MG63 (cell line): ENCODE measurements at places on chromosomes 1 and 21. TPM values are rescaled to one million over a fixed set of nuclear protein-coding genes. Genes with fewer than 3 reads are reported as not detected.
A peak's percentile ranks its signal among the peaks of the same experiment; 100 is the strongest.

DNA sequence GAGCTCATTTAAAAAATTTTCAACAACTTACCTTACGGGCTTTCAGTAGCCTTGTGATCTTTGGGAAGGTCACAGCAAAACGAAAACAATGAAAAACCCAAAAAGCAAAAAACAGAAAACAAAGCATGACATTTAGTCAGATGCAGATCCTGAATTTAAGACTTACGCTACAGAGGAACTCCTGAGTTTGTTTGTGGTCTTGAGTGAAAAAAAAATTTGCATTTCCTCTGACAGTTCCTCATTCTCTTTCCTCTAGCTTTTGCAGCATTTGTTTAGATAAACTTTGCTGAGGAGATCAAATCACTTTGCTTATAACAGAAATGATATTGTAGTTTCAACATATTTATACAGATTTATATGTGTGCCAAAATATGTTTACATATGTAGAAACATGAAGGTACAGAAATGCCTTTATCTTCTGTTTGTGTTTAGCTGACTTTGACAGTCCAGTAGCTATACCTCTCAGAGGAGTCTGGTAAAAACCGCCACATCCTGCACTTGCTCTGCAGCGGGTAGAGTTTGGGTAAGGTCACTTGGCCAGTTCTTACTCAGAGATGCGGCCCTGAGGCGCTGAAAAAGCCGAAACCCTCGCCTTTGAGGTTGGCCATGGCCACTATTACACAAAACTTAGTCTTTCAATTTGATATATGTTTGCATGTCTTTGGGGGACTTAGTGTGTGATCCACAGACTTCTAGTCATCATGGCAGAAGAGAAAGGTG, 142.5 kb downstream of the TNR start:
- DNase-seq, result no peak

- no peak for DNase-seq
These were observed 11.4 kb downstream of the SLC45A3 start for GRCh38 chr1:205668951-205669340.

Gene SLC2A5
- not detected in 2 replicates for total RNA-seq

GRCh38 chr1:119674111-119674526, 26.1 kb upstream of the ZNF697 start:
- DNase-seq, result no peak

- no peak for DNase-seq
These were observed 7.0 kb upstream of the KCNE1 start for GRCh38 chr21:34519016-34519415.

Gene ADAM30
- not detected in 2 replicates for total RNA-seq

DNA sequence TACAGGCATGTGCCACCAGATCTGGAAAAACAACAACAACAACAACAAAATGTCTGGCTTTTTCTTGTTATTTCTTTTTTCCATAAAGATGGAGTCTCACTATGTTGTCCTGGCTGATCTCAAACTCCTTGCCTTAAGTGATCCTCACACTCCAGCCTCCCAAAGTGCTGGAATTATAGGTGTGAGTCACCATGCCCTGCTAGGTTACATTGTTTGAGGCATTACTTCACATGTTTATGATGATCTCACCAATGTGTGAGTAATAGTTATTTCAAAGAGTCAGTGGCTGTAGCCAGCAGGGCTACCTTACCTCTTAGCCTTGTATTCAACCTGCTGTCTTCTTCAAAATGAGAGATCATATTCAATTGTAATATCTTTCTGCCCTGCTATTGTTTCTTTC, 445.7 kb downstream of the AMY1C start:
- peak; percentile 31 for DNase-seq

- DNase-seq, result peak; percentile 82
These were observed 510 bp downstream of the DENND4B start for GRCh38 chr1:153945795-153946621.

DNA sequence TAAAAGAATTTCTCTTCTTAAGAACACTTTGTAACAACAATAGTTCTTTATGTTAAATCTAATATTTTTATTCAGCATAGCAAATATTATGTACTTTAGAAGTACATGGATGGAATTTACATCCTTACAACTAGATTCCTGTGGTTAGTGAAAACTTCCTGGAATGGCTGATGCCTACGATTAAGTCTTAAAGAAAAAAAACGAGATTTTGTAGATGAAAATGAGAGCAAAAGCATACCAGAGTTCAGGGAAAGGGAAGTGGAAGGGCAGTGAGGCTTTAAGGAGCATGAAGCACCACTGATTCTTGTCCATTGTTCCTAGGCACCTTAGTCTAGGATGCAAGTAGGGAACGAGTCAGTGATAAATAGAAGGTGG, 26.7 kb downstream of the CFH start:
- DNase-seq, result no peak

DNA sequence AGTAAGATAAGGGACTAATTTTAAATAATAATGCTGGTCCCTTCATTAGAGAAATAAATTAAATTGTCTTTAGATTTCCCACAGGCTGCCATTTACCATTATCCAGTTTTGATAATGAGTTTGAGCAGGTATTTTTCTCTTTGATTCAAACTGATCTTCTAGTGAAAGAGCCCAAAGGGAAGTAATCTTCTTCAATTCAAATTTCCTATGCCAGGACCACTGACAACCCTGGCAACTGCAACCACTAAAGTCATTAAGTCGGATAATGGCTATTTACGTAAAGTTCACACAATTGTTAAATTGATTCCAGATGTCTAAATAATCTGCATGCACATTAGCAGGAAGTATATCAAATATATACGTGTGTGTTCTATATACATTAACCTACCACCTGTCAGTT, 399.3 kb downstream of the PTPRC start:
- DNase-seq, result no peak

Gene C1orf141
- not detected in 2 replicates for total RNA-seq

DNA sequence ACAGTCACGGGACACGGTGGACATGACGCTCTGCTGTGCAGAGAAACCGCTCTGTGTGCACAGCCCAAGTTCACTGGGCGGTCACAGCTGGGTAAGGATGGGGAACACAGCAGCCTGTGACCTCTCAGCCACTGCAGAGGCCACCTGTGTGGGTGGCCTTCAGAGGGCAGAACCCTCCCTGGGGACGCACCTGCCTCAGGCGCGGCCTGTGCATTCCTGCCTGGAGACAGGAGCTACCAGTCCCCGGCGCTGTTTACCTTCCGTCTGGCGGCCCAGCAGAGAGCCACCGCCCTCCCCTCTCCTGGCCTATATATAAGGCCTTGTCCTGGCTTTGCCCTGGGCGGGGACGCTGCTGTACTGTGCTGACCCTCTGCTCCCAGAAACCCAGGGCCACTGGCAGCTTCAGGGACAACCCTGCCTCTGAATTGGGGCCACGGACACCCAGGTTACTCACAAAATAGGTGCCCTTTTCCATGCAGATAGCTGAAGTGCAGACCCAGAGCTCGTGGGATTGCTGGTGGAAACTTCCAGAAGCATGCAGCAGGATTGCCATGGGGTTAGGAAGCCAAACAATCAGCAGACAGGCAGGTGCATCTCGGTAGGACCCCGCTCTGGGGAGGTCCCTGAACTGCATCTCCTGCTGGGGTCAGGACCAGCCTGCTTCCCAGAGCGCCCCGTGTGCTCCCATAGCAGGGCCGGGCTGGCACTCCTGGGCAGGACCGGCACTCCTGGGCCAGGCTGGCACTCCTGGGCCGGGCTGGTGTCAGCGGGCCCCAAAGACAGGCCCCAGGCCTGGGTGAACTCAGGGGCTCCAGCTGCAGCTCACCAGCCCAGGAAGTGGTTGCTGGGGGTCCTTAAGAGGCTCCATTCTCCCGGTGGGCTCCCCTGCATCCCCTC, 83.6 kb downstream of the SIK1 start:
- DNase-seq, result no peak

DNA sequence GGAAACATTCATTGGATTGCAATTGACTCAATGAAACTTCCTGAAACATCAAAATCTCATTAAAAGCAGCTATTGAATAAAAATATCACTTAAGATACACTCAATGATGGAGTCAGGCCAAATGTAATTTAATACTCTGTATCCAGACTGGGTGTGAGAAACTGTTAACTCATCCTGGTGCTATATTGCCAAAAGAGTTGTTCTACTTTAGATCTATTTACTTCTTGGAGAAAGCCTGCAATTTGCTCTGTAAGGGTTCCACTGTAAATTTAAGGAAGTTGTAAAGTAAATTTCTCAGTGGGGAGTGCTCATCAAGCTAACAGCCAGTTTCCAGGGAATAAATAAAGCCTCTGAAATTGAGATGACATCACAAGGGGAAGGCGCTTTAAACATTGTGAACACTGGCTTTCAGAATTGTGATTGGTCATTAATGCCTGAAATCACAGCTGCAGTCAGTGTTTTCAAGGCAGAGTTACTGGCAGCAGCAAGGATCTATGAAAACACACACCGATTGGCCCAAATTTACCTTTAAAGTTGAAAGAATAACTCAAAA, 91.4 kb downstream of the OLFM3 start:
- DNase-seq, result no peak

Gene C4BPA
- total RNA-seq, result not detected in 2 replicates

DNA sequence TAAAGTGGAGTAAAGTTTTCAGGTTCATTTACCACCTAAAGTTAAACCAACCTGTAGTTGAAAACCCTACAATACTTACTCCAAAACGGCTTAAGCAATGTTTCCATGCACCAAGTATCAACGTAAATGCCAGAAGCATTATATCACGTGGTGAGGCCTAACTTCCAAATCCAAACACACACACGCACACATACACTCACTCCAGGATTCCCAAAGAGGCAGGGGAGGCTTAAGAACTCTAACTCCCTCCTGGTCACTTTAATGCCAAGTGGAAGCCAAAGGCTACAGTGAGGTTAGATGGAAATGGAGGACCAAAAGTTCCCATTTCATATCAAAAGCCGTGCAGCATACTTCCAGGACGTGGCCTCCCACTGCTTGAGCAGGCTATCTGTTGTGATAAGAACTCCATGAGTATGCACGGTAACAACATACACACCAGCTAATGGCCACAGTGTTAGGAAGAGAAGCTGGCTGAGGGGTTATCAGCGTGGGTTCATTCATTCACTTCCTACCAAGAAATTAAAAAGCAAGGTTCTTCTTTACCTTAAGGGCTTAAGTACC, 224.1 kb downstream of the SLC45A1 start:
- DNase-seq, result peak; percentile 3

DNA sequence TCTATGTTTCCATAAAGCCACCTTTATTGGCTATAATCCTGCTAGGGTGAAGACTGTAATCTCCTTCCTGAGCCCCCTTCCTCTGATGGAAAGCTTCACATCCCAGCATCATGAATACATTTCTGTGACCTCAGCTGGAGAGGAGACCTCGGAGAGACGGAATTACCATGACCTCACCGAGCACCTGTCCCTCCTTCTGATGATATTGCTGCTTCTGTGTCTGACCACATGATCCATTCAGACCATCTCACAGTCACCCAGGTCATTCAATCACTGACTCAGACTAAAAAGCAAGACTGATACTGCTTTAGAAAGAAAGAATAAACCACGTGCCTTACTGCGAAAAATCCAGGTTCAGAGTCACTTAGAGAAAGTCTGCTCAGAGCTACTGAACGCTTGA, 8.8 kb downstream of the KCND3 start:
- no peak for DNase-seq

DNA sequence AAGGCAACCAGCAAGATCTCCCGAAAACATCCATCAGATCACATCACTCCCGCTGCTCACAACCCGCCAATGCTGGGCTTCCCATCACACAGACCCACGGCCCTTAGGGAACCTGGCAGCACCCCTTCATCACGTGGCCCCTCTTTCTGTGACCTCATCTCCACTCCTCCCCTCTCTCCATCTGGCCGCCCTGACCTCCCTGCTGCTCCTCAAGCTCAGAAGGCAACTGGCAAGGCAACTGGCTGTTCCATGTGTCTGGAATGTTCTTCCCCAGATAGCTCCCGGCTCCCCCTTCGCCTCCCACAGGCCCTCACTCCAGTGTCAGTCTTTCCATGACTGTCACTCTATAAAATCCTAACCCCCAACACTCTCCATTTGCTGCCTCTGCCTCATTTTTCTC, 113.0 kb upstream of the ERG start:
- DNase-seq, result no peak
